Astrocyte of the spinal cord (primary cell): ENCODE measurements at places on chromosomes 7 and 10.

DNA sequence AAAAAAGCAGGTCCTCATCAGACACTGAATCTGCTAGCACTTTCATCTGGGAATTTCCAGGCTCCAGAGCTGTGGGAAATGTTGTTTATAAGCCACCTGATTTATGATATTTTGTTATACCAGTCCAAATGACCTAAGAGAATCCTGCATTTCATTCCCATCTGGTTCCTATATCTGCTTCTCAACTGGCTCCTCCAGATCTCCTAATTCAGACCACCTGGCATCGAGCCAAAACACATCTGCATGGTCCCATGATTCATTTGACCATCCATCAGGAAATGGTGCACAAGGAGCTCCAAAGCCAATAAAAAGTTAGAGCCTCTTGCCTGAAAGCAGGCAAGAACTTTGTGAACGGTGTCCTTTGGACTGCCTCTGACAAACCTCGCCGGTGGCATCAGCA is 108.9 kb downstream of the IPMK start:
- peak; percentile 60 for DNase-seq

- DNase-seq: no peak
These were observed 267.1 kb downstream of the ELMO1 start for GRCh38 chr7:37181550-37181932.

DNA sequence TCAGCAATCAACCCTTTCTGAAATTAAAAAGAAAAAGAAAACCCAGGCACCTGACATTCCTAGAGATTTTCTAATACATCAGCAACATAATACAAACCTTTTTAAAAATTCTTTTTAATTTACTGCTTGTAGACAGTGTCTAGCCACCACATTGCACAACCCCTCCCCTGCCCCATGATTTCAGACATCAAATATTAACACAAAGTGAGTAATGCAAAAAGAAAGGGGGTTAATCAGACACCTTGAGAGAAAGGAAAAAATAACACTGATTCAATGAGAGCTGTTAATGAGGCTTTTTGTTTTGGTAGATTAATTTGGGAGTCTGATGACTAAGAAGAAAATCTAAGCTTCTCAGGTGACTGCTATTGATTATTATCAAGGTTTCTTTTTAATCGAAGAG is 55.3 kb downstream of the SLC25A13 start:
- DNase-seq: no peak

DNA sequence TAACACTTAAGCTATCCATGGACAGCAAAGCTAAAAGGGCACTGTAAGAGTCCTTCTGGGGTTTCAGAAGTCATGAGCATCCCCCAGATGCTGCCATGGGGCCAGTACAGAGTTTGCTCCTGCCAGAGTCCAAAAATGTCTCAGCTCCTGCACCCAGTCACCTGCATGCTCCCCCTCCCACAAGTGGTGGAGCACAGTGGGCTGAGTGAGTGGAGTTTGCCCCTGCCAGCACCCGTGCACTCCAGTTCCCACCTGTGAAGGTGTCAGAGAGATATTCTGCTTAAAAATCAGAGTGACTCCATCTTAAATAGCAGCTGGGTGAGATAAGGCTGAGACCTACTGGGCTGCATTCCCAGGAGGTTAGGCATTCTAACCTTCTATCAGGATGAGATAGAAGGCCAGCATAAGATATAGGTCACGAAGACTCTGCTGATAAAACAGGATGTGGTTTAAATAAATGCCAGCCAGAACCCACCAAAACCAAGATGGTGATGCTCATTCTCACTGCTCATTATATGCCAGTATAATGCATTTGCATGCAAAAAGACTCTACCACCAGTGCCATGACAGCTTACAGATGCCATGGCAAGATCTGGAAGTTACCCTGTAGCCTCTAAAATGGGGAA is 140.1 kb upstream of the ZNF92 start:
- DNase-seq: no peak

GRCh38 chr7:47724335-47724982 is 142.5 kb upstream of the TNS3 start:
- DNase-seq: peak; percentile 88

DNA sequence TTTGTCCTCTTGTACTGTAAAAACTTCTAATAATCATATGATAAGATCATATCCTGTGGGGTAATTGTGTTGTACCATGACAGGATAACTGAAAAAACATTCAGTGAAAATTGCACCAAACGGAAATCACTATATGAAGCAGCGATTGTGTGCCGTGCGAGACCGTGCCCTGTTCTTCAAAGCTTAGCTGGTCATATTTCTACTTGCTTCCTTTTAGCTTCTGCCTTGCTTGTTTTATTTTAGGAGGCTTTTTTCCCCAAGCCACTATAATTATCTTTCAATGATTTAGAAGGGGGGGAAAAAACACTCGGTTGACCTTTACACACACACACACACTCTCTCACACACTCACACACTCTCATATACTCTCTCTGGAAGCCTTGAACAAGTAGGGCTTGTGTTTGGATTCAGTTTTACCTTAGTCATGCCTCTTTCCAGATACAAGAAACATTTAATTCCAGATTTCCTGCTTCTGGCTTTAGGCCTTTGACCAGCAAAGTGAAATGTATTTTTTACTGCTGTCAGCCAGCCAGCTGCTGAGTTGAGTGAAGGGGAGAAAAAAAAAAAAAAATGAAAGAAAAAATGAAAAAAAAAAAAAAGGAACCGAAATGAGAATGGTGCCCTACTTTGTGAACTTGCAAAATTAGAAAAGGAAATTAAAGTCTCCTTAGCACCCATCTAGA is 181.4 kb downstream of the ARID5B start:
- DNase-seq: peak; percentile 67

GRCh38 chr10:24176658-24177057 is 32.3 kb upstream of the KIAA1217 start:
- no peak for DNase-seq

DNA sequence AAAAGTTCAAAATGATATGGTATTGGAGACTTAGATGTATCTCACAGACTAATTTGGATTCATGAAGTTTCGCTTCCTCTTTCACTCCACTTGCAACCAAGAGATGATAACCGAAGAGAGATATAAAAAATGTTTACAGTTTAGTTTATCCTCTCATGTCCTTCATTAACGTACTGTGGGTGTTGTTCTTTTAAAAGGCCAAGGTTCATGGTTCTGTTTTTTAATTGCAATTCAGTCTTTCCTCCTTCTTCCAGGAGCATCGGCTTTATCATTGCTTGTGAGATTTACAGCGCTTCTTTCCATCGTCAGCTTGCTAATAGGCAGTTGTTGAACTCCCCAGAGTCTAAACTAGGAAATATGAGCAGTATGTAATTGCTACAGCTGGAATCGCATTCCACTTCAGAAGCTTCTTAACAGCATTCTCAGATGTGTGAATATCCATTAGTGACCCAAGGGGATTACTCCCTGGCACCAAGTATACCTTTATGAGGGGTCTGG is 75.9 kb upstream of the HGF start:
- DNase-seq: no peak

- no peak for DNase-seq
These were observed 618.6 kb upstream of the CNTNAP2 start for GRCh38 chr7:145497911-145498525.

DNA sequence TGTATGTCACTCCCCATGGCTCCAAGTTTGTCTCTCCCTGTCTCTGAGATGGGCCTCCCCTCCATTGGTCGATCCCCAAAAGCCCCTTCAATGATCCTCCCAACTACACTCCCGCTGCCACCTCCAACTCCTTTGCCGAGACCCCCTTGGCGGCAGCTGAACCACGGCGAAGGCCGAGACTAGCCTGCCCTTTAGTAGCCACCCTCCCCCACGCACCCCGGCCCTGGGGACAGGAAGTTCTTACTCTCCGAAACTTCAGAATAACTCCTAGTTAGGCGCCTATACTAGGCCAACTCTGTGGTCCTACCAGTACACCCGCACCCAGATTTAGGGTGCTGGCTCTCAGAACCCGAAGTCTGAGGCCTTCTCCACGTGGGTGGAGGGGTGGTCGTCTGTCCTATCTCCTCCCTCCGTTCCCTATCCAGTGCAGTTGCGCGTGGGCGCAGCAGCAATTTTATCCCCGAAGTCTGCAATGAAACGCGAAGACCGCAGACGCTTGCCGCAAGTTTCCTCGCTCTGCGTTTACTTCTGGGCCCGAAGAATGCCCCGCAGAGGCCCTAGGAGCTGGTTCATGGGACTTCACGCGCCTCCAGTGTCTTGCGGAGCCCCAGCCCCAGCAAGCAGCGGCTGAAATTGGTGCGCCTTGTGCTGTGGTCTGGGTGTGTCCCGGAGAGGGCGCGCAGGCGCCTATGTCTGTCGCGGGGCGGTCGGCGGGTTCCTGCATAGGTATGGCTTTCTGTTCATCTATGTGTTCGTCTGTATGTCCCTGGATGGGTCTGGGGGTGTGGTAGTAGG is 82.6 kb upstream of the SLF2 start:
- no peak for DNase-seq

- no peak for DNase-seq
These were observed 107.5 kb downstream of the KIF20B start for GRCh38 chr10:89808842-89809241.

GRCh38 chr7:123784263-123784662 is 35.5 kb upstream of the WASL start:
- no peak for DNase-seq

DNA sequence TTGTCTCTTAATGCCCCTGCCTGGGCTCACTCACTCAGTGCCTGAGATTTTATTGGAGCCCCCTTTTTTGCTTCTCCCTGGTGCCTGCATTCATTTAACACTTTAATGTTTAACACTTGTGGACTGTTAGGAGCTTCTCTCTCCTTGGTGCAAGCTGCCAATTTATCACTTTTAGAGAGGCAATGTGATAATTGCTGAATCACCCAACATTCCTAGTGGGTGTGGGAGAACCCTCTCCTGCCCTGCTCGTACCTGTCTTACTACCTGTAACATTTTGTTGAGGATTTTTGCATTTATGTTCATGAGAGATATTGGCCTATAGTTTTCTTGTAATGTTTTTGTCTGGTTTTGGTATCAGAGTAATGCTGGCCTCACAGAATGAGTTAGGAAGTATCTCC is 13.2 kb downstream of the STAM start:
- no peak for DNase-seq

- DNase-seq: no peak
These were observed 472.0 kb upstream of the FZD8 start for GRCh38 chr10:36114141-36114540.

GRCh38 chr10:124671486-124672075 is 72.6 kb downstream of the FAM53B start:
- no peak for DNase-seq

DNA sequence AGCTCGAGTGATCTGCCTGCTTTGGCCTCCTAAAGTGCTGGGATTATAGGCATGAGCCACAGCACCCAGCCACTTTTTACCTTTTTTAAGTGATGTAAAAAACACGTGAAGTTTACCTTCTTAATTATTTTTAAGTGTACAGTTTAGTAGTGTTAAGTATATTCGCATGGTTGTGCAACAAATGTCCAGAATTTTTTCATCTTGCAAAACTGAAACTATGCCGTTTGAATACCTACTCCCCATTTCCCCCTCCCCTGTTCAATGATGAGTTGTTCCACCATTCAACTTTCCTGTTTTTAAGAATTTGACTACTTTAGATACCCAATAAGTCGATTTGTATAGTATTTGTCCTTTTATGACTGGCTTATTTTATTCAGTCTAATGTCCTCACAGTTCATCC is 10.9 kb downstream of the NRBF2 start:
- no peak for DNase-seq

- no peak for DNase-seq
These were observed 57.2 kb upstream of the ARID5B start for GRCh38 chr10:61844116-61844822.

DNA sequence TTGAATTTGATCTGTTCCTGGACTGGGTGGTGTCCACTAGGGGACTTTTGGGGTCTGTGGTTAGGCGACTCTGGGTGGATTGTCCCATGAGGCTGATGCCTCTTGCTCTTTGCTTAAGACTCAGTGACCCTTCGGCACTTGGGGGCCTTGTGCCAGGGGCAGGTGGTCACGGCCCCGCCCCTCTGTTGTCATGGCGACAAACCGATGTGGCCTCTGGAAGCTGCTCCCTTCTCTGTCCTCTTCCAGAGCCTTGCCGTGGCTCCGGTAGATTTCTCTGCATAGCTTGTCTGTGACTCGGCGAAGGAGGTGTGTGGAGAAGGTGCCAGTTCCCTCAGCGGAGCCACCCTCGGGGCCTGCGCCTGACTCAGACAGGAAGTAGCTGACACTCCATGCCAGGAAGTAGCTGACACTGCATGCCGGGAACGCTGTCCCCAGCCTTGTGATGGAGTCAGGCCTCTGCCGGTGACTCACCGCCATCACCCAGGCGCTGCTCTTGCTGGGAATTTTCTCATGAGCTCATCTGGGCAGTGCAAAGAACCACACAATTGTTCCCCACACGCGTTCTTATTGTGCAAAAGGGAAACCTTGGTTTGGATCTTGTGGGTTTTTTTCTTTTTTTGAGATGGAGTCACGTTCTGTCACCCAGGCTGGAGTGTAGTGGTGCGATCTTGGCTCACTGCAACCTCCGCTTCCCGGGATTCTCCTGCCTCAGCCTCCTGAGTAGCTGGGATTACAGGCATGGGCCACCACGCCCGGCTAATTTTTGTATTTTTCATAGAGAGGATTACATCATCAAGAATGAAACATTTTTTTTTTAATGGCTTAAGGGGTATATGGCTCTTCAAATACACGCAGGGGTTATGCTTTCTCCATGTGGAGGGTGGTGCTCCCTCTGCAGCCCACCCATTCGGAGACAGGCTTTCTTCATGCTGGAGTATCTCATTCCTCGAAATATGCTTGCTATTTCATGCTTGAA is 72.6 kb downstream of the PFKFB3 start:
- peak; percentile 97 for DNase-seq

DNA sequence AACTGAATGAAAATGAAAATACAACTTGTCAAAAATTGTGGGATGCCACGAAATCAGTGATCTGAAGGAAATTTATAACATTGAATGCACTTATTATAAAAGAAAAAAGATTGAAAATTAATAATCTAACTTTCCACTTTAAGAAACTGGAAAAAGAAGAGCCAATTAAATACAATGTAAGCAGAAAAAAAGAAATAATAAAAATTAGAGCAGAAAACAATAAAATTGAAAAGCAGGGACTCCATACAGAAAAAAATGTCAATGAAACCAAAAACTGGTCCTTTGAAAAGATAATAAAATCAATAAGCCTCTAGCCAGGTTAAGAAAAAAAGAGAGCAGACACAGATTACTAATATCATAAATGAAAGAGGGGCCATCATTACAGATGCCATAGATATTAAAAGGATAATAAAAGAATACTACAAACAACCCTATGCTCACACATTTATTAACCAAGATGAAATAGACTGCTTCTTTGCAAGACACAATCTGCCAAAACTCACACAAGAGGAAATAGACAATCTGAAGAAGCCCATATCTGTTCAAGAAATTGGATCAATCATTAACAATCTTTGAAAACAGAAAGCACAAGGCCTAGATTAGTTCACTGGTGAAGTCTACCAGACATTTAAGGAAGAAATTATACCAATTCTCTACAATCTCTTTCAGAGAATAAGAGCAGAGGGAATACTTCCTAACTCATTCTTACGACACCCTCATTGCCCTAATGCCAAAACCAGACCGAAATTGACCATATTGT is 233.8 kb upstream of the NEBL start:
- DNase-seq: no peak

DNA sequence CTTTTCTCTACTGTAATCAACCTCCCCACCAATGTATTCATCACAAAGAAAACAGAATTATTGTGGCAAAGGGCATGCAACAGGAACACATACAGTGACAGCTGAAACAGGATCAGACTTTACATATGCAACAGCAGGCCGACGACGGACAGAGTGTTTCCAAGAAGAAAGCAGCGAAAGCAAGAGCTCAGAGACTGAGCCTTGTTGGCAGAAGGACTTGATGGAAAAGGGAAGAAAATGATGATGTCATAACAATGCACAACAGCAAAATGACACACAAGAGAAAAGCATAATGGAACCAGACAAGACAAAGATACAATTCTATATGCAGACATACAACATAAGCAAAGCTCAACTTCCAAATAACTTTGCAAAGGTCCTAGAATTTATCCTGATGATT is 106.5 kb downstream of the ARHGAP12 start:
- no peak for DNase-seq
